ENCODE measurements at places on chromosomes 5 and 9.

- no peak for DNase-seq
Measured at GRCh38 chr5:14105718-14106410, 37.3 kb upstream of the TRIO start.

GRCh38 chr5:72988769-72989168 is 32.9 kb downstream of the FCHO2 start:
- no peak for DNase-seq

- no peak for DNase-seq
Measured at GRCh38 chr5:81016116-81016515, 56.0 kb downstream of the RASGRF2 start.

DNA sequence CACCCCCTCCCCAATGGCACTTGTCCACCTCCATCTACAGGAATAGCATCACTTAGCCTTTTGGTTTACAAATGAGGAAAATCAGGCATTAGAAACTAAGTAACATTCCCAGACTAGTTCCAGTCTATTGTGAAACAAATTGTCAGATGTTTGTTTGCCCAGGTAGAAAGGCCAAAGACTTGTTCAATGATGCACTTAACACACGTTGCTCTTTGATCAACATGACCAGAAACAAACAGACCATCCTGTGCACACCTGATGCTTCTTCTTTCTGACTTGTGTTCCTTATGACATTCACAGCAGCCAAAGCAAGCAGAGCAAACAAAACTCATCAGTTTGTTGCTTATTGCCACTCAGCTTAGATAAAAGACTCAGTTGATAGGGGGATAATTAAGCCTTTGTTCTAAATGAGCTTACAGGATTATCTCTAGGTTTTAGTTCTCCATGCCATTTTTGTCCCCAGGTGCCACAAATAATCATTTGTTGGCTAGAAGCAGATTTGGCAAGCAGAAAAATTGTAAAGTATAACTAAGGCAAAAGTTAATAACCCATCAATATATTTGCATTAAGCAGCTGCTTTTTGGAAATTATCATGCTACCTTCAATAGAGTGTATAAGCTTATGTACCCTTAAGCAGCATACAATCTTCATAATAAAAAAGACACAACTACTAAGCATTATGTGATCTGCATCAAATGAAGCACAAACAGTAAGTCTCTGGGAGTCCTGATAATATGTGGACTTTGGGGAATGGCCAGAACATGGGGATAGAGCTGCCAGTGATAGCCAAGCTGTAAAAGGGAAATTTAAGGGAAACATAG is 26.3 kb upstream of the FST start:
- DNase-seq = no peak

DNA sequence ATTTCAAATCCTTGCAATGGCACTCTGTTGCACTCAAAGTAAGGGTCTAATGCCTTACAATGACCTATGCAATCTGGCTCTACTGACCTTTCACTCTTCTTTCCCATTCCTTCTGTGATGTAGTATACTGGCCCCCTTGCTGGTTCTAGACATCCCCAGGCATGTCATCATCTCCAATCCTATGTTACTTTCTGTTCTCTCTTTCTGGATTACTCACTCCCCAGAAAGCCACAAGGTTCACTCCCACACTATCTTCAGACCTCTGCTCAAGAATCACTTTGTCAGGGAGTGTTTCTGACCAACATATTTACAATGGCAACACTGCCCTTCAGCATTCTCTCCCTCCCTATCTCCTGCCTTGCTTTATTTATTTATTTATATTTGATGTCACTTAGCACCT is 802.2 kb upstream of the WWC1 start:
- DNase-seq = no peak
